SJCRH30 (cell line): ENCODE measurements at places on chromosomes 2 and 18.

GRCh38 chr18:37516361-37516853 lies 49.2 kb downstream of the CELF4 start:
- DNase-seq = no peak

DNA sequence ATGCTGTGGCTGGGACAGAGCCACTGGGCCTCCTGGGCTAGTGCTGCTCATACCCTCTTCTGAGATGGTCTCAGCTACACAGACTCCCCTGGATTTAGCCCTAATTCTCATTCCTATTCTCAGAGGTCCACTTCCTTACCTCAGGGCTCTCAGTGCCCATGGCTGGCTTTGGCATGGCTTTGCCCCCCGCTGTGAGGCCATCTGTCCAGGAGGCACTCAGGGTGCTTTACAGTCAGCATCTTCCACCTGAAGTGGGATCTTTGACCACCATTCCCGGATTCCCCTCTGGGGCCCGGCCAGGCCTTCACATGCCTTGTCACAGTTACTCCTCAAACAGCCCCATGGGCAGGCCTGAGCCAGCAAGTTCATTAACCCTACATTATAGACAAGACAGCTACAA lies 161.8 kb downstream of the CELF4 start:
- no peak for DNase-seq

DNA sequence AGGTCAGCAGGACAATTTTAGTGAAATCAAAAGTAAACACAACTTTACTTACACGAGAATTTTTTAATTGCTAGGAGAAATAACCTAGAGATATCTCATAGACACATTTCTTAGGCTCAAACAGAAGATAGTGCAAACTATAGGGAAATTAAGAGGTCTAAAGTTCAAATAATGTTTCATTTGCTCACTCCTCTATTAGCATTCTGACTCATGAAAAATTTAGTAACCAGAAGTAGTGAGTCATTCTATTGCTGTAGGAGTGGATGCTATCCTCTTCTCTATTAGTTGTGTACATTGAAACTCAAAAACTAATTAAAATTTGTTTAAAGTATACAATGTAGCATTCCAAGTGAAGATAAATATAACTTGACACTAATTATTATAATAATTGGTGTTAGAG lies 908.3 kb upstream of the TMEFF2 start:
- DNase-seq = no peak

- DNase-seq = peak; percentile 75
Observed at GRCh38 chr2:234335661-234336228, 161.1 kb downstream of the ARL4C start.

- no peak for DNase-seq
Observed at GRCh38 chr2:117933884-117934354, 80.0 kb downstream of the CCDC93 start.

- DNase-seq = no peak
Observed at GRCh38 chr2:119724656-119725485, 34.9 kb upstream of the PTPN4 start.

GRCh38 chr2:126979039-126980003 lies 80.6 kb downstream of the TEX51 start:
- DNase-seq = no peak

DNA sequence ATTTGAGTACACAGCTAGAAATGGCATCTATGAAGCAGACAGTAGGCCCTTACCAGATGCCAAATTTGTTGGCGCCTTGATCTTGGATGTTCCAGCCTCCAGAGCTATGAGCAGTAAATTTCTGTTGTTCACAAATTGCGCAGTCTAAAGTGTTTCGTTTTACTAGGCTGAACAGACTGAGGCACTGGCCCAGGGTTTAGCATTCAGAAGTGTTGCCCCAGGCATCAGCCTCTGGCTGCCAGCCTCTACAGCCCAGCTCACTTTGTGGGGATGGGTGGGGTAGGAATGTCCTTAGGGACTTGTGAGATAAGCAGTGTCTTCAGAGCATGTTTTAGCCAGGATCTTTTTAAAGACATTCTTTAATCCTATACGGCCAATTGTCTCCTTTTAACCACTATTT lies 51.5 kb upstream of the MGAT5 start:
- DNase-seq = peak; percentile 25

GRCh38 chr18:44579745-44580144 lies 100.9 kb upstream of the SETBP1 start:
- DNase-seq = no peak

- peak; percentile 71 for DNase-seq
Observed at GRCh38 chr2:39593439-39594393, 72.0 kb upstream of the TMEM178A start.

DNA sequence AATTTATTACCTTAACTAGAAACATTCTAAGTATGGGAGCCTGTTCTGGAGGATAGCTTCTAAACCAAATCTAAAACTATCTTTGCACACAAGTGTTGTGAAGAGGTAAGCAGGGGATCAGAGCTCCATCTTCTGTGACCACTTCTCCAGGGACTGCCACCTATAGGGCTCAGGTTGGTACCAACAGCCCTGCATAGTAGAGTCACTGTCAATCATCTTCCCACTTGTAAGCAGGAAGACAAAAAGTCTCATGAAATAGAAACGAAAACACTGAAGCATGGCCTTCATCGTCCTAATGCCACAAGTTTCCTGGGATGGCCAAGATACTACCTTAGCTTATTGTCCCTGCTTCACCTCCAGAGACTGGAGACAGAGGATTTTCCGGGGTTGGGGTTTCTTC lies 43.8 kb downstream of the KANSL3 start:
- DNase-seq = no peak
